Posterior cingulate gyrus (tissue), 11 donors: ENCODE measurements at places on chromosomes 16 and 17.

- DNase-seq, result no peak
These were observed 21.6 kb upstream of the SMPD3 start for GRCh38 chr16:68469796-68470460.

- DNase-seq, result no peak
These were observed 23.8 kb downstream of the CDK5RAP3 start for GRCh38 chr17:47994724-47995123.

DNA sequence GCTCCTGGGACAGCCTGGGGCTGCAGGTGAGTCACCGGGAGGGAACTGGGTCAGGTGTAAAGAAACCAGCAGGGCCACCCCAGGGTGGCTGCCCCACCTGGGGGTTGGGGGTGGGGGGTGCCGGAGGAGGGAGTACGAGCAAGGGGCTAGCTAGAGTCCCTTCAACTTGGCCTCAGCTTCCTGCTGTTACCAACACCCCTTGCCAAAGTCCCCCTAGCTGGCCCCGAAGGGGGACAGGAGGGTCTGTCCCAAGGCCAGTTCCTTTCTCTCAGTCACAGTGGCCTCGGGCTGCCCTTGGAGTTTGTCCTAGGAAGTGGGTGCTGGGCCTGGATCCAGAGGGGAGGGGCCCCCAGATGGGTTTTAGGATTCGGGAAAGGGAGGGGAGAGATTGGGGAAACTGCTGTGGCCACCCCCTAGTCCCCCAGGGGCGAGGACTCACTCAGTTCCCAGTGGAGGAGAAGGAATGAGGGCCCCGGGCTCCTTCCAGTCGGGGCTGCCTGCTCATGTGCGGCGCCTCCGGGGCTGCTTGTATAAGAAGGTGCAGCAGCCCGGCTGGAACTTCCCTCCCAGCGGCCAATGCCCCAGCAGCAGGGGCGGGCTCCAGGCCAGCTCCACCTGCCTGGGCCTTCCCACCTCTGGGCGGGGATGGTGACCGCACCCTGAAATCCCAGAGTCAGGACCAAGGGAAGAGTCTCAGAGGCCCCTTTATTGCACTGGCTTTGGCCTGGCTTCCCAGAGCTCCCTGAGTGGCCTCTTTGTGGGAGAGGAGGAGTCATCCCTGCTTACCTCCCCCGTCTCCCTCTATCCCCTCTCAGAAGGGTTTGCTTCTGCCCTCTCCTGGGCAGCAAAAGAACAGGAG is 7.3 kb downstream of the ARHGAP27 start:
- DNase-seq, result no peak

DNA sequence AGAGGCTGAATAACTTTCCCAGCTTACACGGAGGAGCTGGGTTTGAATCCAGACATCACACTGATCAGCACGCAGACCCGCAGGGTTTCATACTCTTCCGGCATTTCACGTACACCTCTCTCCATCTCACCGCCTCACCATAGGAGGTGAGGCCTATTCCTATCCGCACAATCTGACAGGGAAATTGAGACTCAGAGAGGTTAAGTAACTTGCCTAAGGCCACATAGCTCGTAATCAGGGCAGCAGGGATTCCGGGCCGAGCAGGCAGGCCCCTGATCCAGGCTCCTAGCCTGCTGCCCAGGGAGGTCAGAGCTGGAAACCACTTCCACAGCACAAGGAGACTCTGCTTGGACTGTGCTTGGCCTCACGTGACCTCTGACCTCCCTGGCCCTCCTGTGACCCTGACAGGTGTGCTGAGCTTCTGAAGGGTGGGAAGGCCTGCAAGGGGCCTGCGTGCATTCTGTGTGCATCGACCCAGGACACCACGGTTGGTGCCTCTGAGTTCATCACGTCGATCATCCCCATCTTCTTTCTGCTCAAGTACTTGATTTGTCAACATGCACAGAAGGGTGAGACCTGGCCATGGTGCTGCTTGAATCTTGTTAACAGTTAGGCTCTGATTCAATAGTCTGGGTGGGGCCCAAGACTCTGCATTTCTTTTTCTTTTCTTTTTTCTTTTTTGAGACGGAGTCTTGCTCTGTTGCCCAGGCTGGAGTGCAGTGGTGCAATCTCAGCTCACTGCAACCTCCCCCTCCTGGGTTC is 4.7 kb downstream of the CEP295NL start:
- no peak for DNase-seq

DNA sequence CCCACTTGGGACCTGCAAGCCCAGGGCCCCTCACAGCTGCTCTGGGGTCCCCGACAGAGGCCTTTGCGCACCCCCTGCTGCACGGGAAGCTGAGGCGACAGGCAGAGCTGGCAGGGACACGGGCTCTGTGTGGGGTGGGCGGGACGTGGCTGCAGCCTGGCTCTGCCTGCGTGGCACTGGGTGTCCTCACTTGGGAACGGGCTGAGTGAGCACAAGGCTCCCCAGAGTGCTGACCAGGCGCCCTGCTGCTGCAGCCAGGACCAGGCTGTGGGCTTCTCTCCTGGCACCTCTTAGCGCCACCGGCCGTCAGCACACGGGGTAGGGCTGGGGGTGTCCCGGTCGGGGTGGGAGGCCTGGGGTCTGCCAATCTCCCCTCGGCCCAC is 6.6 kb downstream of the C1QTNF8 start:
- DNase-seq, result no peak

GRCh38 chr16:50573947-50574744 is 25.9 kb downstream of the NKD1 start:
- no peak for DNase-seq

DNA sequence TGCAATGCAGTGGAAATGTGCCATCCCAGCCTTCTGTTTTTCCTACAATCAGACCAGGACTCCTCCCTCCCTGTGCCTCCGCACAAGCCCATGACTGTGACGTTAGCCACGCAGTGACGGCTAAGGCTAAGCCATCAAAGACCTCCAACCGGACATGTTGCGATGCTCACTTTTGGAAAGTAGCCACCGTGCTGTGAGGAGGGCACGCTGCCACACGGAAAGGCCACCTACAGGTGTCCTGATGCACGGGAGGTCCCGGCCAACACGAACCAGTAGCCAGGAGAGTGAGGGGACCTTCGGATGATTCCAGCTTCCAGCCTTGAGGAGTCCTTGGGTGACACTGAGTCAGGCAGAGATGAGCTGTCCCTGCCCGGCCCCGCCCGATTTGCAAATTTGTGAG is 53.9 kb downstream of the FOXL1 start:
- DNase-seq, result no peak

- no peak for DNase-seq
These were observed 19.3 kb downstream of the CMTM3 start for GRCh38 chr16:66623755-66624154.

- no peak for DNase-seq
These were observed 40.0 kb downstream of the WIPI1 start for GRCh38 chr17:68417317-68417716.

GRCh38 chr16:23435500-23435899 is 17.5 kb downstream of the COG7 start:
- peak; percentile 56 for DNase-seq

GRCh38 chr17:32156656-32157055 is 14.4 kb downstream of the RHOT1 start:
- DNase-seq, result no peak

DNA sequence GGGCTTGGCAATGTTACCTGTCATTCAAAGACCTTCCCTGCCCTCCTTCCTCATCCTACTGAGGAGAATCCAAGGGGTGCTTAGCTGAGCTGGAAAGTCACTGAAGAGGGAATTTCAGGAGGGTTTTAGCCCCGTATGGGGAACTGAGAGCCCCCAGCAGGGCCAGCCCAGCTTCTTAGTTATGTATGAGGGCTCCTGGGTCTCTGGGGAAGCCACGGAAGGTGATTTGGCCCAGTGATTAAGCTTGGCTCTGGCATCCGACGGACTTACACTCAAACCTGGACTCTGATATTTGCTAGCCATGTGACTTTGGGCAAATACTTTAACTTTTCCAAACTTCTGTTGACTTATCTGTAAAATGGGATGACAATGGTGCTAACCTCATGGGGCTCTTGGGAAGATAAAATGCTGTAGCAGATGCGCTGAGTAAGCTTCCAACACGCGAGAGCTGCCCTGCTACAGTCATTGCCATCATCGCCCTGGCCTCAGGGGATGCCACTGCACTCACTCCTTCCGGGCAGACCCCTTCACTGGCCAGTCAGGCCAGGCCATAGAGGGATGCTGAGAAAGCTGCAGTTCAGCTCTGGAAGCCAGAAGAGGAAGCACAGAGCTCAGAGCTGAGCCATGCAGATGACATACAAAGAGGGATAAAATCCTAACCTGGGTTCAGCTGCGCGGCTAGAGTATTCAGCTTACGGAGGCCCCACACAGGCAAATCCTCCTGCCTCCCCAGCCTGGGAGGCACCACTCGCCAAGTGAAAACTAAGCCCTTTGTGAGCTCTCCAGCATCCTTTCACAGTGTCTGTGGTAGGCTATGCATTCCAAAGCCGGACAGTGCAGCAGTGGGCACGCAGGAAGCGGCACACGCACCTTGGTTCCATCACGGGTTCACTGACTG is 44.9 kb upstream of the PIK3R6 start:
- DNase-seq, result no peak

GRCh38 chr17:38616361-38616760 is 10.6 kb upstream of the SRCIN1 start:
- DNase-seq, result no peak

GRCh38 chr16:65126845-65127624 is 5.2 kb upstream of the CDH11 start:
- DNase-seq, result no peak

DNA sequence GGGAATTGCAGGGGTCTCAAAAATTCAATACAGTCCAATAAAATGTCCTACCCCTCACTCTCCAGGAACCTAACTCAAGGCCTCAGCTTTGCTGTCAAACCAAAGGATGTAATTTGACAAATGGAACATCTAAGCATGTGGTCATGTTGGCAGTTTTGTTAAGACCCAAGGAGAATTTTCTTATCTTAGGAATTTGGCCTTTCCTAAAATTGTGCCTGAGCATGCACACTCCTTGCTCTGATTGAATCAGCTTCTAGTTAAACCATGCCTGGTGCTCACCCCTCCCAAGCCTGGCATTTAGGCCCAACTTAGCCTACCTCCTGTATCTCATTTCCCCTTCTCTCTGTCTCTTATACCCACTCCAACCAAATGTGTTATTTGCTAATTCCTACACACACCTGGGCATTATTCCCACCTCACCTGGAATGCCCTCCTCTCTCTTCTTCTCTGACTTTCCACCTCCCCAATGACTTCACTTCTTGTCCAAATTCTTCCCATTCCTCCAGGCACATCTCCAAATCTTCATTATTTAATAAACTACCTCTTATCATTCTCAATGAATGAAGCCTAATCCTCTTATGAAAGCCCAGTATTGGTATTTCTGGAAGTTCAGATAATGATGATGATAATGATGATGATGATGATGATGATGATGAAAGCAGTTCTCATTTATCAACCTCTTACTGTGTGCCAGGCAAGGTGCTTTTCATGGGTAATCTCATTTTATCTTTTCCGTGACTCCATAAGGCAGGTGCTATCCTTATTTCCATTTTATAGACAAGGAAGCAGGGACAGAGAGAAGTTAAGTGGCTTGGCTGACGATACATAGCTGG is 178.0 kb upstream of the IRX6 start:
- no peak for DNase-seq

DNA sequence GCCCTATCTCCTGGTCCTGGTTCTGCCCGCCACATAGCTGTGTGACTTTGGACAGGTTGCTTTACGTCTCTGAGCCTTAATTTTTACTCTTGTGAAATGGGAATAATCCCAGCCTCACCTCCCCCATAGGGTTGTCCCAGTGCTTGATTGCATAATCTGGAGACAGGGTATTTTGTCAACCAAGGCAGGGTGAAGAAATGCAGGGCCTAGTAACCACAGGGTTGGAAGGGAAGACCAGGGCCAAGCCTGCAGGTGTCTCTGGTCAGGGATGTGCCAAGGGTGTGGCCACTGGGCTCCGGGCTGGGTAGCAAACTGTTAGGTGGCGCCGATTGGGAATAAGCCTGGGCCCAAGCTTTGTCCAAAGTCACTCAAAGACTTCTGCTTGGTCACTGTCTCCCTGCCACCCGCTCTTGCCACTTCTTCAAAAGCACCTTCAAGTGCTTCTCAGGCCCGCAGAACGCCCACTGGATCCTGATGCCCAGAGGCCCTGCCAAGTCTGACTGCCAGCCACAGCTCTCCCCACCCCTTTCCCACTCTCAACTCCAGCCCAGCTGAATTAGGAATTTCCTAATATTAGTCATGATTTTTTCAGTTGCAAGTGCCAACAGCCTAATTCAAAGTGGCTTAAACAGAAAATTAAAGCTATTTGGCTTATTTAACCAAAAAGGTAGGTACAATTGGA is 20.6 kb upstream of the COL1A1 start:
- DNase-seq, result no peak

DNA sequence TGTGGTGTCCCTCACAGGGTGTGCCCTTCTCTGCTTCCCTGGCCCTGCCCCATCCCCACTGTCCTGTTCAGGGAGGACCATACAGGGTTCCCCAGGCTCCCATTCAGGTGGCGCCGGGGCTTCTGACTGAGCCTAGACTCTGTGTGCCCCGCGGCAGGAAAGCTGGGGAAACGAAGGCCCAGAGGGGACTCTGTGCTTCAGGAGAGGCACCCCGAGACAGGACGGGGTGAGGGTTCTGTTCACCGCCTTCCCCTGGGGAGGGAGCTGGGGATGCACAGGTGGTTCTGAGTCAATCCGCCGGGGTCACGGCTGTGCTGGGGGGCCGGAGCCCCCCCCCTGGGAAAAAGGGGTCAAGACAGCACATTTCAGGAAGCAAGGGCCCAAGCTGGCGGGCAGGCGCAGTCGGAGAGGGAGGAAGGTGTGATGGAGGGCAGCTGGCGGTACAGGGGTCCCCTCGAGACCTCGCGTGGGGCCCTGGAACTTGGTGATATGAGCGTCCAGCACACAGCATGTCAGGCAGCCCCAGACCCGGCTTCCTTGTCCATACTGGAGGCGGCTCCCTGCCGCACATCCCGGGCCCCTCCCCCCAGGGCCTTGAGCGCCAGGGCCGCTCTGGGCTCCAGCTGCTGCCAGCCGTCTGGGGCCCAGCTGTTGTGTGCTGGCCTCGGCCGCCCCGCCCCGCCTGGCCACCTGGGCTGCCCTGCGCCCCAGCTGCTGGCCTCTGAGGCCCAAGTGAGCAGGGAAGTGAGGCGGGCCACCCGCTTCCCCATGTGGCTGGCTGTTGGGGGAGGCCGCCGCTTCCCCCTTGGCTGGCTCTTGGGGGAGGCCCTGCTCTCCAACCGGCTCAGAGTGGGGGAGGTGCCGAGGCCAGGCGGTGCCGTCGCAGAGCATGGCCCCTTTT is 5.6 kb upstream of the NOTUM start:
- no peak for DNase-seq

GRCh38 chr17:40026816-40027613 is 11.8 kb downstream of the CSF3 start:
- DNase-seq, result peak; percentile 70
